Activated naive CD8-positive, alpha-beta T cell treated with anti-CD3 and anti-CD28 coated beads for 36 hours (primary cell): ENCODE measurements at places on chromosomes 2 and 18.

- peak; percentile 13 for DNase-seq
Observed at GRCh38 chr18:63160172-63160995, 159.2 kb downstream of the BCL2 start.

- DNase-seq: no peak
Observed at GRCh38 chr2:42110641-42111322, 58.4 kb upstream of the EML4 start.

DNA sequence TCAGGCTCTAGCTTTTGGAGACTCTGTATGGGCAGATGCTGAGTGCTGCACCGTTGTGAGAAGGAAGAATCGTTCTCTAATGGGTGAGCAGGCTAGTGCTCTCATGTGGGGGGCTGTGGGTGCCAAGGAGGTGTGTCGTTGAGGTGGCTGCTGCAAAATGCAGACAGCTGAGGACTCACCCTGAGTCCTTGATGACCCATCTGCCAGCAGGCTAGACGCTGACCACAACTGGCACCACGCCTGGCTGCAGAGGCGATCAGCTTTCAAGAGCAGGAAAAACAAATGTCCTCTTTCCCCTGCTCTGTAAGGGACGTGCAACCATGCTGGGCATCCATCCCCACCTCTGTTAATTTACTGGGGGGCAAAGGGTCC lies 48.2 kb downstream of the HAUS1 start:
- DNase-seq: no peak

DNA sequence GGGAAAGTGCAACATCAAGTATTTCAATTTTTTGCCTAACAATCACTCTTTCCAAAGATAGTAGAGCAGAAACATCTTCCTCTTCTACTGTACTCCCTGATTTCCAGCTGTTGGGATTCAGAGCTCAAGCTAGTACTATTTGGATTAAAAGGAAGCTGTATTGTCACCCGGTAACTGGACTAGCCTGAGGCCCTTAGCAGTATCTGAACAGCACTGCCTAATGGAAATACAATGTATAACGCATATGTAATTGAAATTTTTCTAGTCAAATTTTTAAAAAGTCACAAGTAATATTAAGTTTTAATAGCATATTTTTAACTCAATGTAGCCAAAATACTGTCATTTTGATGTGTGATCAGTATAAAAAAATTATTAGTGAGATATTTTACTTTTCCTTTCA lies 86.2 kb downstream of the COX7A2L start:
- no peak for DNase-seq

- DNase-seq: no peak
Observed at GRCh38 chr2:168118733-168119514, 128.5 kb downstream of the STK39 start.
